SW480 (cell line): ENCODE measurements at places on chromosomes 3 and 15.

GRCh38 chr15:97944724-97945123 lies 15.8 kb upstream of the ARRDC4 start:
- no peak for DNase-seq

DNA sequence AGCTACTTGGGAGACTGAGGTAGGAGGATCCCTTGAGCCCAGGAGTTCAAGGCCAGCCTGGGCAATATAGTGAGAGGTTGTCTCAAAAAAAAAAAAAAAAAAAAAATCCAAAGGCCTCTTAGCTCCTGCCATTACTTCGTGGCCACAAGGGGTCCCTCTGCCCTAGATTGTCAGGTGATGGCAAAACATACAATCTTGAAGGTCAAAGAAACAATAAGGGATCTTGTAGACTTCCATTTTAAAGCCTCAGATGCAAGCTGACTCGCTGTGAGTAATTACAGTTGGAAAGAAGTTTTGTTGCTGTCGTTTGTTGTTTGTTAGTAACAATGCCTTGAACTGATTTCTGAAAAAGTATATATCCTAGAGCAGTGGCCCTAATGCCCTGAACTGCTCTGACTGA lies 55.9 kb upstream of the PLCL2 start:
- no peak for DNase-seq

DNA sequence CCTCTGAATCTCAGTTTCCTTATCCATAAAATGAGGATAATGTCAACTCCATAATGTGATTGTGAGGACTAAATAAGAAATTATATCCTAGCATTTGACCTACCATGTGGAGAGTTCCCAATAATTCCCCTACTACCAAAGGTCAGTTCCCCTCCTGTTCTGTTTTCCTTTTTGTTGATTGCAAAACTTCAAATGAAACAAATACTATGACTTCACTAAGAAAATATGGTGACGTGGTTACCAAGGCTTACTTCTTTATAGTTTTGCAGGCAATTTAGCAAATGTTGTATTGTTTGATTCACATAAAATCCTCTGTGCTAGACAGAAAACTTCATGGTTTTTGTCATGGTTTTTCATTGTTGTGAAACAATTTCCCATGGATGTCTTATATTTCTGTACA lies 153.8 kb upstream of the RORA start:
- no peak for DNase-seq

DNA sequence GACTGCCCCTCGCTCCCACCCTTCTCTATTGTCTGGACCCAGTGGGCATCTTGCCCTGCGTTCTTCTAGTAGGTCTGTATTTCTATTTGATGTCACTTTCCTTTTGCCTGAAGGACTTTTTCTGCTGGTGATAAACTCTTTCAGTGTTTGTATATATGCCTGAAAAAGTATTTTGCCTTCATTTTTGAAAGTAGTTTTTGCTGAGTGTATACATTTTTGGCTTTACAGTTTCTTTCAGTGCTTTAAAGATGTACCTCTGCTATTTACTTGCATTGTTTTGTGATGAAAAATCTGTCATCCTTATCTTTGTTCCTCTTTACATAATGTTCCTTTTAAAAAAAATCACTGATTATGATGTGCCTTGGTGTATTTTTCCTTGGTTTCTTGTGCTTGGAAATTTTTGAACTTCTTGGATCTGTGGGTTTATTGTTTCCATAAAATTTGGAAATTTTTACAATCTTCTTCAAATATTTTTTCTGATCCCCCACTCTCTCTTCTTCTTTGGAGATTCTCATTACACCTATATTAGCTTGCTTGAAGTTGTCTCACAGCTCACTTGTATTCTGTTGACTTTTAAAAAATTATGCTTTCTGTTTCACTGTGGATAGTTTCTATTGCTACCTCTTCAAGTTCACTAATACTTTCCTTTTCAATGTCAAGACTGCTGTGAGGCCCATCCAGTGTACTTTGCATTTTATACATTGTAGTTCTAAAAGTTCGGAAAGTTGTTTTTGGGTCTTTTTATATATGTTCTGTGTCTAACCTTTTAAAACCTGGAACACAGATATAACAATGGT lies 67.8 kb downstream of the RGMA start:
- DNase-seq, result no peak

DNA sequence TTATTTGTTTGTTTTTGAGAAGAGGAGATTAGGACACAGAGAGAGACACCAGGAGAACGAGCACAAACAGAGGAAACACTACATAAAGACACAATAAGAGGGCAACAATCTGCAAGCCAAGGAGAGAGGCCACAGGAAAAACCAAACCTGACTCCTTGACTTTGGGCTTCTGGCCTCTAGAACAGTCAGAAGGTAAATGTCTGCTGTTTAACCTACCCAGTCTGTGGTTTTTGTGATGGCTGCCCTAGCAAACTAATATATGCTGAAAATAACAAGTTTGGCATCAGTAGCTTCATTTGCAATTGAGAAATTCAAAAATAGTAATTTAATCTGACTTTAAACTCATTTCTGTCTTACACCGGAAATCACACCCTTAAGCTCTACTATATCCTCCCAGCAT lies 110.2 kb downstream of the P3H2 start:
- DNase-seq, result no peak

- no peak for DNase-seq
Observed at GRCh38 chr3:115968871-115969270, 345.6 kb downstream of the GAP43 start.

DNA sequence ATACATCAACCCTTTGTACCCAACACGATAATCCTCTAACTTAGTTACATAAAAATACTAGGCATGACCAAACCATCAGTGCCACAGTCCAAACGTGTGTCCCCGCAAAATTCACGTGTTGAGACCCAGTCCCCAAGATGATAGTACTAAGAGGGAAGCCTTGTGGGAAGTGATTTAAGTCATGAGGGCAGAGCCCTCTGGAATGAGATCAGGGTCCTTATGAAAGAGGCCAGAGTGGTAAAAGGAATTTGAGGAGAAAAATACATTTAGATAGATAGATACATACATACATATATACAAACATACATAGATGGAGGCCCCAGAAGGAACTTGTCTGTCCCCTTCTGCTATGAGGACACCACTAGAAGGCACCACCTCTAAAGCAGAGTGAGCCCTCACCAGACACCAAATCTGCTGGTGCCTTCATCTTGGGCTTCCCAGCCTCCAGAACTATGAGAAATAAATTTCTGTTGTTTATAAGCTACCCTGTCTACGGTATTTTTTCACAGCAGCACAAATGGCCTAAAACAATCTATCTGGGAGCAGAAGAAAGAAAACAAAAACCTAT lies 8.0 kb downstream of the TBC1D2B start:
- DNase-seq, result no peak

DNA sequence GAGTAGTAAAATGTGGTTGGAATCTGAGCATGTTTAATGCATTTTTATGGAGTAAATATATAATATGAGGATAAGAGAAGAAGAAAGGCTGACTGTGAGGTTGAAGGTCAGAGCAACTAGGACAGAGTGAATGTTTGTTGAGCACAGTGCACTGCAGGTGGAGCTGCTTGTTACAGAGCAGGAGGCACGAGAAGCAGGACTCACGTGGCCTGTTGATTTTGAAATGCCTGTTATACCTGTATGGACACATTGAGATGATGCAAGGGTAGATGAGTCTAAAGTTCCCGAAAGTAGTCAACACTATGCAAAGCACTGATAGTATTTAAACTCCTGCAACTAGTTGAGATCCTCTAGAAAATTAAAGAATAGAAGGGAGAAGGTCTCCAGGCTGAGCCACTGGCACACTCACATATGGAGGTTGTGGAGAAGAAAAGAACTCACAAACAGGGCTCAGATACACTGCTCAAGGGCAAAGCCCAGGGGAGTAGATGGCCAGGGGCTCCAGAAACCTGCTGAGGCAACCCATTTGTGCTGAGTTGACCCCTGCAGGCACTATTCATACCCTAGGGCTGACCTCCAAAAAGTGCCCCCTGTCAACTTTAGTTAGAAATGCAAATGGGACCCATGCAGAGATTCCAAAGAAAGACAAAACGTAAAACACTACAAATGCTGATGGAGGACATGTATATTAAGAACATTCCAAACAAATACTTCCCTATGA lies 541.5 kb downstream of the GABRG3 start:
- DNase-seq, result no peak

DNA sequence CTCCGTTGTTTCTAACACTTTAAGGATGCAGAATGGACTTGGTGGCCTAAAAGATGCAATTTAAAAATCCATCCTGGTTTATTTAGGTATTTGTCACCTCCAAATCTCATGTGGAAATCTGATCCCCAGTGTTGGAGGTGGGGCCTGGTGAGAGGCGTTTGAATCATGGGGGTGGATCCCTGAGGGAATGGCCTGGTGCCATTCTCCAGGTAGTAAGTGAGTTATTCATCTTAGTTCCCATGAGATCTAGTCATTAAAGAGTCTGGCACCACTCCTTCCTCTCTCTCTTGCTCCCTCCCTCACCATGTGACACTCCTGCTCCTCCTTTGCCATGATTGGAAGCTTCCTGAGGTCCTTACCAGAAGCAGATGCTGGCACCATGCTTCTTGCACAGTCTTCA lies 339.1 kb downstream of the NTRK3 start:
- DNase-seq, result no peak
